SIG-M5 (cell line): ENCODE measurements at places on chromosomes 7 and 10.
A peak's percentile ranks its signal among the peaks of the same experiment; 100 is the strongest.

GRCh38 chr10:3668276-3668965 is 116.6 kb downstream of the KLF6 start:
- no peak for DNase-seq

DNA sequence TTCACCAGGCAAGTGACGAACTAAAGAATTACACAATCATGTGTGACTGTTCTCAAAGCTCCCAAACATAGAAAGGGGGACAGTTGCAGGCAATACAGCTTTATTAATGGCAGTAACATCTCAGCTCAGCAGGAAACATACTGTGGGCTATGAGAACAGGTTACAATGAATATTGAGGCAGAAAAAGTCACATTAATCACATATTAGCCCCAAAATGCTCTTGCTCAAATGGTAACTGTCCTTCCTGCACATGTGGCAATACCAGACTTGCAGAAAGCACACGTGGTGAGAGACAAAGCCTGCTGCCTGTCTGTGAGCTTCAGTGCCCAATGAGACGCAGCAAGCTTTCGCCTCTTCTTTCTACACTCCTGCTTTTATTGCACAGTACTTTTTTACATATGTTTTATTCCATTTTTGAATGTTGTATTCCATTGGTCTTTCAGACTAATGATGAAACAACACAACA is 104.9 kb upstream of the ACBD5 start:
- no peak for DNase-seq

- no peak for DNase-seq
These were observed 97.6 kb upstream of the GSDME start for GRCh38 chr7:24854866-24855265.

DNA sequence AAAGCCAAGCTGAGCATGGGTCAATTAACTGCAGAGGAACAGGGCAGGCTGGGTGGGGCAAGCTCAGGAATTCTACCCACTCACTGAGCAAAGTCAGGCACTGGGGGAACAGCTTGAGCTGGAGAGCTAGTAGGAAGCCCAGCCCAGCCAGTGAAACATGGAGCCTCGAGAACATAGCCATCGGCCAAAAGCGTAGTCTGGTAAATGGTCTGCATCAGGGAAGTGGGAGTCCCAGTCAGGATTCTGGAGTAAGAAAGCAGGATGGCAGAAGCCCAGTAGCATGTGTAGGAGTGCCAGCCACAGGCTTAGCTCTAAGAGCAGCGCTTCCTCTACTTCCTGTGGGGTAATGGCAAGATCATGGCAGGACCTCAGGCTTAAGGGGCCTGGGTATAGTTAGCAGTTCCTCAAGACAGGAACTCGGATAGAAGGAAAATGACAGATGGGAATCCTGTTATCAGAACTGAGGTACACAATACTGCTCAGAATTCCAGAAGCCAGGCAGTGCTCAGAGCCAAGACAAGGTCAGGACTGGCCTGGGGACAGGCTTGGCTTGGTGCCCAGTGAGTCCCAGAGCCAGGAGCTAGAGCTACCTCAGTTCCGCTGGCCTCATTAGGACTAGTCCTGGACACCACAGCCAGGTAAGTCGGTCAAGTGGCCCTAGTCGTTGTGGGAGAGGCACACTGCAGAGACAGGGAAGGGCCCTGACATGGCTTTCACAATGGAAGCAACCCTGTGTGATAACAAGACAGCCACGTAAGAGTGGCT is 65.4 kb upstream of the MXI1 start:
- DNase-seq: no peak

DNA sequence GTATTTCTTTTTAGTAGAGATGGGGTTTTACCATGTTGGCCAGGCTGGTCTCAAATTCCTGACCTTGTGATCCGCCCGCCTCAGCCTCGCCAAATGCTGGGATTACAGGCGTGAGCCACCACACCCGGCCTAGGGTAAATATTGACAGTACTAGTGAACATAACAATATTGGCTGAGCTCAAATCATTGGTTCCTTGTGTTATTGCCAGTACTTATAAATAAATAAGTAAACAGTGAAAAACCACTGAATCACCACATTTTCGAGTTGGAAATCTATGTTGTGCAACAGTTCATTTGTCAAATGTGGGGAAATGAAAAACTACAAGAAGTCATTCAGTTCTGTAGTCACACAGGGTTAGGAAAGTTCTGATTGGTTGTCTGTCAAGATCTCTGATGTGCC is 15.8 kb downstream of the RPP30 start:
- DNase-seq: no peak

DNA sequence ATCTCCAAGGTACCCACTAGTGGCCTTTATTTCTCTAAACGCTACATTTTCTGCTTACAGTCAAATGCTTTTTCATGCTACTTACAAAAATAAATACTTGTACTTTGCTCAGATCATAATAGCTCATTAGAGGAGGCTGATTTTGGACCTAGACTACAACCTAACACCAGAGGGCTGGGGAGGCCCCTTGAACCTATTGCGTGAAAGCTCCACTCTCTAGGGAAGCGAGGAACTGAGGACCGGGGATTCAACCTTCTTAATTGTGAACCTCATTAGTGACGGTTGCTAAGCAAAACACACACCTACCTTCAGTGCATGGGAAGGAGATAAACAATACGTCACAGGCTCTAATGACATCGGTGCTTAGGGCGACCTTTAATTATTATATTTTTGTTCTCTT is 92.1 kb downstream of the EBF3 start:
- no peak for DNase-seq

- DNase-seq: no peak
These were observed 116.4 kb upstream of the NOBOX start for GRCh38 chr7:144519925-144520324.

DNA sequence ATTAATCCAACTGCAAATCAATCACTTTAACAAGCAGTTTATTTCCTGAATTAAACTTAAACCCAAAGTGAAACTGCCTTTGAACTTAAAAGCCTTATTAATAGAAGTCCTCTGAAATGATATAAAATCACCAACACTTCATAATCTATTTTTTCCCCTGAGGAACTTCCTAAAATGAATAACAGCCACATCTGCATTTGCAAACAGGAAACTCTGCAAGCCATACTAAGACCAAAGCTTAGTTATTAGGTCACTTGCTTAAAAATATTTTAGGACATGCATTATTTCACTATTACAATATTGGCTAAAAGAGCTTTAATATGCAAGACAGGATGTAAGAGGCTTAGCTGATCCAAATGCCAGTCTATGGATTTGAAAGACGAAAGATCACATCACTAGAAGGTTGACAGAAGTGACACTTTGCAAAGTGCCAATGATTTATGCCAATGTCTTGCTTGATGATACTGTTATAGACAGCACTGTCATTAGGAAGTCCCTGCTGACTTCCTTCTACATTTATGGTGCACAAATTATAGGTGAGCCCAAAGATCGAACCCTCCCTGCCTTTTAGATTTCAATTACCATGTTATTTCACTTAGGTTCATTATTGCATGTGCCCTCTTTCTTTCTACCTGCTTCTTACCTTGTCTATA is 99.9 kb upstream of the SKAP2 start:
- no peak for DNase-seq

- DNase-seq: no peak
These were observed 115.1 kb downstream of the PON1 start for GRCh38 chr7:95209276-95209675.

DNA sequence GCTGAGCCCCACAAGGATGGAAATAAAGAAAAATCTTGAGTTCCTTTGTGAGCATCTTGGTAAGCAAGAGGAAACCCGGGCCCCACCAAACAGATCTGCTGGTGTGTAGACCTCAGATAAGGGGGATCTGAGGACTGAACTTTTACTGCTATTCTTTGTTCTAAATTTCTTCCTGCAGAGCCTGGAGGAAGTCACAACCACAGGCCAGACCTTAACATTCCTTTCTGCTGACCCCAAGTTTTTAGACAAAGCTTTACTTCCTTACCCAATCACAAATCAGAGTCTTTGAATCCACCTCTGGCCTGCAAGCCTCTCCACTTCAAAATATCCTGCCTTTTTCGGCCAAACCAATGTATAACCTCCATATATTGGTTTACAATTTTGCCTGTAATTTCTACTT is 352.6 kb upstream of the AUTS2 start:
- no peak for DNase-seq

GRCh38 chr7:132352800-132353199 is 223.5 kb downstream of the PLXNA4 start:
- no peak for DNase-seq

DNA sequence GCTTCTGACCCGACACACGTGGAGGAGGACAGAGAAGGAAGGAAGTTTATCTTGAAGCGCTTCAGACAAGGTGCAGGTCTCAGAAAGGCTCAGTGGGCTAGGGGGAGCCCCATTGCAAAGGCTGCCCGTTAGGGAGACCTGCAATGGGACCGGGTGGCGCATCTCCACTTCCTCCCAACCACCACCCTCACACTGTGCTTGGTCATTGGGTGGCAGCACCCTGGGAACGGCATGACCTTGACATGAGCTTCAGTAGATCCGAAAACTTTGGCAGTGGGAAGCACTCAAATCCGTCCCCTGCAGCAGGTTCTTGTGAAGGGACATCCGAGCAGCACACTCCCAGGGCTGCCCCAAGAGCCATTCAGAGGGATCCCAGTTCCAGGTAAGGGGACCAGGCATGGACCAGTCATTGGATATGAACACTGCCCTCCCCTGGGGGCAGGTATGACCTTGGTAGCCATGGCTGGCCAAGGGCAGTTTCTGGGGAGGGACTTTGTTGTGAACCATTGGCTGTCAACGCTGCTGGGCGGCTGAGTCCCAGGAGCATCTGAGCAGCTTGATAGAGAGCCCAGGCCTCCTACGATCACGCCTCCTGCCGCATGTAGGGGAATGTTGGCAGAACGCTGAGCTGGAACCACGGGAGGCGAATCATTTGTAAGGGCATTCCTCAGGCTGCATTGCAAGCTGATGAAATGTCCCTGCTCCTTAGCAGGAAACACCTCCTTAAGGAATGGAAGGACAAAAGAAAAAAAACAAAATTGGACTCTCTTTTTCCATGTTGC is 31.7 kb downstream of the GALNTL5 start:
- DNase-seq: no peak

GRCh38 chr7:98185101-98185500 is 26.1 kb upstream of the BHLHA15 start:
- peak; percentile 26 for DNase-seq

DNA sequence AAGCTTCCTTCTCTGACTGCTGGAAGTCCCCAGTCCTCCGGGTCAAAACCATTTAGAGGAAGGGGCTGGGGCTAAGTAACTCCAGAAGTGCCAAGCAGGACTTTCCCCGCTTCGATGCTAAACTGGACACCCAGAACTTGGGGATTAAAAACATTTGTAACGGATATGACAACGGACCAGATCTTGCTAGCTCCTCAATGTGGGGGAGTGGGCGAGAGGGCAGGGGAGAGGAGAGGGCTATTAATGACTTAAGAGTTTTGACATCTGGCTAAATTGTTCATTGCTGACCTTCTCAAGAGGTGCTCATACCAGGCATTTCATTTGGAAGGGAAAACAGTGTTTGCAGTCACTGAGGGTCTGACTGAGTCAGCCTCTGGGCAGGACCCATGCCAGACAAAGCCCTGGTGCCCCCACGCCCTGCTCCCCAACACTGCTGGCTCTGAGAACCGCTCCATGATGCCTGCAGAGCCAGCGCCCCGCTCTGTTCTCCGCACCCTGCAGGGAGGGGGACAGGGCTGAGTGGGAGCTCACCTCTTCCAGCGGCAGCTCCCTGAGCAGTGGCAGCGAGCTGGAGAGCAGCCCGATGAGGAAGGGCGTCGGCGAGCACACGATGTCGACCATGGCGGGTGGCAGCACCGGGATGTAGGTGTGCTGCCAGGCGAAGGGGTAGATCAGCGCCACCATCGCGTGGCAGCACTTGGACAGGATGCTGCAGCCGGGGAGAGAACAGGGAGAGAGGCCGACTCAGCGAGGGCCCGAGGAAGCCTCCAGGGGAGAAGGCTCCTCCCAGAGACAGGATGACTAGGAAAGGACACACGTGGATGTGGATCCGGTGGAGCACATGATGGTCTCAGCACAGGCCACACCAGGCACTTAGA is 47.7 kb upstream of the MKRN1 start:
- DNase-seq: no peak

DNA sequence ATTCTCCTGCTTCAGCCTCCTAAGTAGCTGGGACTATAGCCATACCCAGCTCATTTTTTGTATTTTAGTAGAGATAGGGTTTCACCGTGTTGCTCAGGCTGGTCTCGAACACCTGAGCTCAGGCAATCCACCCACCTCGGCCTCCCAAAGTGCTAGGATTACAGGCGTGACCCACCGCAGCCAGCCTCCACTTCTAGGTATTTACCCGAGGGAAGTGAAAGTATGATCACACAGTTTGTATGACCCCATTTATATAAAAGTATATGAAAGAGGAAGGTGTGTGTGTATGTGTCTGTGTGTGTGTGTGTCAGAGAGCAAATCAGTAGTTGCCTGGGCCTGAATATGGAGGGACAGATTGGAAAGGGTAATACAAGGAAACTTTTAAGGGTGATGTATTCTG is 2.0 kb upstream of the PURB start:
- no peak for DNase-seq

DNA sequence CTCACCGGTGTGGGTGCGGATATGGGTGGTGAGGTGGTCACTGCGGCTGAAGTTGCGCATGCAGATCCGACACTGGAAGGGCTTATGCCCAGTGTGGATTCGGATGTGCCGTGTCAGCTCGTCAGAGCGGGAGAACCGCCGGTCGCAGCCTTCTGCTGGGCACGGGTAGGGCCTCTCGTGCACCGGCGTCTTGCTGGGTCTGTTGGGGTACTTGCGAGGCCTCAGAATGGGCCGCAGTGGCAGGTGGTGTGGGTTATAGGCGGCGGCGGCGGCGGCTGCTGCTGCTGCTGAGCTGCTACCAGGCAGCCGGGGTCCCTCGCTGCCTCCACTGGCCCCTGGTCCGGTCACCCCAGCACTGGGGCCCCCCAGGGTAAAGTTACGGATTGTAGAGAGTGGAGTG is 2.7 kb downstream of the EGR2 start:
- no peak for DNase-seq

DNA sequence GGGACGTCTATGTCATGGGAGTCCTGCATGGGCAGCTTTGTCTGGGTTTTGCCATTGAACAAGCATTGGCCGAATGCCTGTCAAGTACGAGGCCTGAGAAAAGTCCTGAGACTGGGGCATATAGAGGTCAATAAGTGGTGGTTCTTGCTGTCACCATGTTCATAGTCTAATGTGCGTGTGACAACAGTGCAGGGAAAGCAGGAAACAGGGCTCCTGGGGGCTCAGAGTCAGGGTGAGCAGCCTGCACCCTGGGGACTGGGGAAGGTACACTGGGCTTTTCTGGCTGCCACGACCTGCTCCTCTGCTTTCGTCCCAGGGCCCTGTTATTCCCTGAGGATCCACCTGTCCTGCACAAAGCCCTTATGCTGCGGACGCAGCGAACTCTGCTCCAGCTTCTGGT is 21.3 kb downstream of the FAM241B start:
- no peak for DNase-seq

- DNase-seq: no peak
These were observed 38.4 kb downstream of the TWIST1 start for GRCh38 chr7:19079066-19079465.
